ENCODE measurements at places on chromosomes 7 and 10.
A peak's percentile ranks its signal among the peaks of the same experiment; 100 is the strongest.

DNA sequence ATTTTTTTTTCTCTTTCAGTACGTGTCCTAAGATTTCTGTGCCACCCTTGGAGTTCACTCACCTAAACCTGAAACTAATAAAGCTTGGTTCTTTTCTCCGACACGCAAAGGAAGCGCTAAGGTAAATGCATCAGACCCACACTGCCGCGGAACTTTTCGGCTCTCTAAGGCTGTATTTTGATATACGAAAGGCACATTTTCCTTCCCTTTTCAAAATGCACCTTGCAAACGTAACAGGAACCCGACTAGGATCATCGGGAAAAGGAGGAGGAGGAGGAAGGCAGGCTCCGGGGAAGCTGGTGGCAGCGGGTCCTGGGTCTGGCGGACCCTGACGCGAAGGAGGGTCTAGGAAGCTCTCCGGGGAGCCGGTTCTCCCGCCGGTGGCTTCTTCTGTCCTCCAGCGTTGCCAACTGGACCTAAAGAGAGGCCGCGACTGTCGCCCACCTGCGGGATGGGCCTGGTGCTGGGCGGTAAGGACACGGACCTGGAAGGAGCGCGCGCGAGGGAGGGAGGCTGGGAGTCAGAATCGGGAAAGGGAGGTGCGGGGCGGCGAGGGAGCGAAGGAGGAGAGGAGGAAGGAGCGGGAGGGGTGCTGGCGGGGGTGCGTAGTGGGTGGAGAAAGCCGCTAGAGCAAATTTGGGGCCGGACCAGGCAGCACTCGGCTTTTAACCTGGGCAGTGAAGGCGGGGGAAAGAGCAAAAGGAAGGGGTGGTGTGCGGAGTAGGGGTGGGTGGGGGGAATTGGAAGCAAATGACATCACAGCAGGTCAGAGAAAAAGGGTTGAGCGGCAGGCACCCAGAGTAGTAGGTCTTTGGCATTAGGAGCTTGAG lies at the start of gene CFTR:
Gene CFTR, plus strand, starts transcription at position 801 of the 830 bp plus-strand sequence. CDS start 70 bp downstream, outside the sequence.
- DNase-seq = no peak
- no peak within 1 kb of the TSS for H3K27ac ChIP-seq
- H3K4me1 ChIP-seq = no peaks in the 10 kb centered on the region
- H3K4me3 ChIP-seq = peak within 1 kb of the TSS; percentile 41
- no peaks in the 10 kb centered on the region for H3K36me3 ChIP-seq

DNA sequence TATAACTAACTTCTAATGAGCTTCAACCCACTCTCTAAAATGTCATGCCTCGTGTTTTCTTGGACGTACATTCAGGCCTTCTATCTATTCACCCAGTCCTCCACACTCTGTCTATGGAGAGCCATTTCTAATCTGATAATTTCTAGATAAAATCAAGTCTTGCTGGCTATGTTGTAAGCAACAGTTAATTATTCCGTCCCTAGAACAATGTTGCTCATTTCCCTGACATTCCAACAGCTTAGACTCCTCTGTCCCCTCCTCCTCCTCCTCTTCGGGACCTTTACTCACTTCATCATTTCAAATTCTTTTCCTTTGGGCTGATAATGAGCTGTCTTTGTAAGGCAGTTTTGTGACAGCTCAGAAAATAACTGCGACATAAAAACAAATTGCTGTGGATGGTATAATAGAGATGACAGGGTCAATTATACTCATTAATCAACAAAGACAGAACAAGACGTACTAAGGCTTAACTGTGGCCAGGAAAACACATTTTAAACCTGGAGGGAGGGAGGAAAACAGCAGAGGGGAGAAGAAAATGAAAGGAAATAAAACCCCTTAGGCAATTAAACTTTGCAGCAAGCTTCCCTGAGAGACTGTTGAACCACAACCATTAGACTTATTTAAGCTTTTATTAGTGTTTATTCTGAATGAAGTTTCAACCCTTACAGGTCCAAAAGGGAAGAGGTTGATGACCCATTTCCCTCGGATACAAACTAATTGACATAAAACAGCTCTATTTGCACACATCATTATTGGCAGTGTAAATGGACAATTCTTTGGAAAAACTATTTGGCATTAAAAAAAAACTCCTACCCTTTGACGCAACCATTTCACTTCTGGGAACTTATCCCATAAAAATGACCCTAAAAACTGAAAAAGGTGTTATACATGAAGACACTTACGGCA lies 179.1 kb downstream of the SFMBT2 start:
- peaks cover 15% of the 10 kb centered on the region for H3K36me3 ChIP-seq
- peaks cover 12% of the 10 kb centered on the region for H3K4me1 ChIP-seq
- DNase-seq = no peak
- H3K27ac ChIP-seq = no peak overlapping the region

DNA sequence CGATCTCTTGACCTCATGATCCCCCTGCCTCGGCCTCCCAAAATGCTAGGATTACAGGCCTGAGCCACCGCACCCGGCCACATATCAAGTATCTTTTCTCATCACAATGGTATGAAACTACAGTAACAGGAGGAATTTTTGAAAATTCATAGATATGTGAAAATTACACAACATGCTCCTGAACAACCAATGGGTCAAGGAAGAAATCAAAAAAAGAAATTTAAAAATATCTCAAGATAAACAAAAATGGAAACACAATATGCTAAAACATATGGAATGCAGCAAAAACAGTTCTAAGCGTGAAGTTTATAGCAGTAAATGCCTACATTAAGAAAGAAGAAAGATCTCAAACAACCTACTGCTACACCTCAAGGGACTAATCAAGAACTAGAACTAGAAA lies 59.8 kb upstream of the ADAM12 start:
- H3K4me1 ChIP-seq = no peaks in the 10 kb centered on the region
- no peaks in the 10 kb centered on the region for H3K36me3 ChIP-seq
- H3K27me3 ChIP-seq = no peaks in the 10 kb centered on the region
- H3K4me3 ChIP-seq = no peak overlapping the region

DNA sequence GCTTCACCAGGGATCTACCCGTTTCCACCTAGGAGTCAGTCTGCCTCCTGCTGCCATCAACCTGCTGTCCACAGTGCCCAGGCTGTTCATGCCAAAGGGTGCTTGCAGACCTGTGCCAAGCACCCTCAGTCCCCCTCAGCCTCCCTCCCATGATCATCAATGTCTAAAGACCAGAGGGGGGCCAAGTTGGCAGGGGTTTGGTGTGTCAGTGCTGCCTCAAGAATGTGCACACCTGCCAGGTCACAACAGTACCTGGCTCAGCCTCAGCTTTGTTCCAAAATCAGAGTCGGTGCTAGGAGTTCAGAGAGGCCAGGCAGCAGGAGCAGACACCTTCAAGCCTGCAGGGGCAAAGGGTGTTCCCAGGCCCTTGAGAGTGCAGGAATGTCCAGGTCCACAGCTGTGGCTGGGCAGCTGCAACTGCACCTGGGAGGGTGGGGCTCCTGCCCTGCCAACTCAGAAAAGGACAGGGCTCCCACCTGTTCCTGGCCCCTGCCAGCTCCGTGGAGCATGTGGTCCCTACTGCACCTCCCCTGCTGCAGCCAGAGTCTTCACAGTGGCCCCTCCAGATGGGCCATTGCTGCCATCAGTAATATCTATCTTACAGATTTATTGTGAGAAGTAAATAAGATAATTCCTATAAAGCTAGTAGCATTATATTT lies 219.5 kb downstream of the POLR1F start:
- H3K36me3 ChIP-seq = no peaks in the 10 kb centered on the region
- H3K4me1 ChIP-seq = no peaks in the 10 kb centered on the region
- no peak overlapping the region for H3K4me3 ChIP-seq
- no peak for DNase-seq

DNA sequence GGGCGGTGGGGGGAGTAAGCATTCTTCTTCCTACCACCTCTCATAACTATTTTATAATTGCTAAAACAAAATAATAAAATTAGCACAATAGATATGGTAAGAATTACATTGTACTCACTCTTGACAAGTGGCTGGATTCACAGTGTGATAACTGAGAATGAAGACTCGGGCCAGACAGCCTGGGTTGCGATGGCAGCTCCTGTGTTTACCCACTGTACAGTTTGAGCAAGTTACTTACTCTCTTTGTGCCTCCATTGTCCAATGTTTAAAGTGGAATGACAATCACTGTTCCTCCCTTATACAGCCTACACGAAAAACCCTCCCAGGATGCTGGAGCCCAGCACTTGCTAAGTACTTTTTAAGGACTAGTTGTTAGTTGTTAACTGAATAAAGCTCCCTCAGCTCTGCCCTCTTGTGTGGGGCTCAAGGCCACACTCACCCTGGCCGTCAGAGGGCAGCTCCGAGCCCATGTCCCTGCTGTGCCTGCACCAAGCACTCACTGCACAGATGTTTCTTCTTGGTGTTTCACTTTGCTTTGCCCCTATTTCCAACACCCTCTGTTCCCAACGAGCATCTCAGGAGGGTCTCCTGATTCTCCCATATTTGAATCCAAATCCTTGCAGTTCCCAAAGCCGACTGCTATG lies 56.4 kb upstream of the NPS start:
- H3K4me1 ChIP-seq = no peaks in the 10 kb centered on the region
- H3K27ac ChIP-seq = no peak overlapping the region
- no peaks in the 10 kb centered on the region for H3K27me3 ChIP-seq

DNA sequence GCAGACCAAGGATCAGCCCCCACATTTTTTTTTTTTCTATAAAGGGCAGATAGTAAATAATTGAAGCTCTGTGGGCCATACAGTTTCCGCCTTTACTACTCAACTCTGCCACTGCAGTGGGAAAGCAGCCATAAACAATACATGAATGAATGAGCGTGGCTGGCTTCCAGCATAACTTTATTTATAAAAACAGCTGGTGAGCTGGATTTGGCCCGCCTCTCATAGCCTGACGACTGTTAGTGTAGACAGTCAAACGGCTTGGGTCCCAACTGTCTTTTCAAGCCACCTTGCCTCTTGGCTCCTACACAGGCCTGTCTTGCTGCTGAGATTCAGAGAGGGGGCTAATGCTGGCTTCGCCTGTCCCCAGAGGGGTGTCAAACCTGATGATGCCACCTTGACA lies 169.8 kb upstream of the GPR26 start:
- no peaks in the 10 kb centered on the region for H3K36me3 ChIP-seq
- no peak overlapping the region for H3K4me3 ChIP-seq
- no peaks in the 10 kb centered on the region for H3K27me3 ChIP-seq

GRCh38 chr7:20393616-20394015 lies 62.9 kb downstream of the ITGB8 start:
- H3K27me3 ChIP-seq = no peaks in the 10 kb centered on the region
- DNase-seq = no peak
- H3K4me1 ChIP-seq = no peaks in the 10 kb centered on the region
- H3K4me3 ChIP-seq = no peak overlapping the region

GRCh38 chr10:44806950-44807349 lies 104.2 kb upstream of the TMEM72 start:
- H3K27ac ChIP-seq = no peak overlapping the region
- H3K4me1 ChIP-seq = peaks cover 15% of the 10 kb centered on the region
- no peaks in the 10 kb centered on the region for H3K27me3 ChIP-seq
- no peak for DNase-seq
- H3K36me3 ChIP-seq = no peaks in the 10 kb centered on the region
- no peak overlapping the region for H3K4me3 ChIP-seq

DNA sequence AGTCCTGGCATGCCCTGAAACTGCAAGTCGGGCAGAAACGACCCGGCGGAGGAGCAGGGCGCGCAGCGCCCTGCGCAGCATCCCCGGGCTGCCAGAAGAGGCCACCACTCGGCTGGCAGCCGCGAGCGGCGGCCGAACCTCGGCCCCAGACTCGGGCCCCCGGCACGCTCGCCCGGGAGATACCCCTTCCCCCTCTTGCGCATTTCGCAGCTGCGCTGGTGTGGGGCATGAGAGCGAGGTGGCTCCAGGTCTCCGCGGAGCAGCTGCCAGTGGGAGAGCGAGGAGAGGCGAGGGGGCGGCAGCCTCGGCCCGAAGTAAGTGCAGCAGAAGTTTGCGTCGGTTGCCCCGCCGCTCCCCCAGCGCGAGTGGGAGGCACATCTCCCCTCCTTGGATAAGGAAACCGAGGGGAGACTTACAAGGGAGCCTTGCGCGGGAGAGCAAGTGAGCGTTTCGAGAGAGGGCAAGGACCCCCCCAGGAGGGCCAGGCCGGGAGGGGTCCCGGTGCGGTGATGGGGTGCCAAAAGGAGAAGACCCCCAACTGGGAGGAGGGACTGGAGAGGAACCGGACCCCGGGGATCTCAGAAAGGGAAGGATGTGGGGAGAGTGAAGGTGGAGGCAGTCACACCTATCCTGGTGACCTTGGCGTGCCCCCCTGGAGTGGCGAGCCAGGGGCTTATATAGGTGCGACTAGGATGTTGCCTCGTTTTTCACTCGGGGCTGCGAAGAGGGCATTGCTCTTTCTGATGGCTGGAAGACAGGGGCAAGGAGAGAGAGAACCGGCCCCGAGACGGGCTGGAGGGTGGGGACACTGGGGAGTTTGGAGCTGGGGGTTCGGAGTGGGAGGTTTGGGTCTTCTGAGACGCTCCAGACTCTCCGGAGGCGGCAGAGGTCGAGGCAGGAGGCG lies 256.3 kb downstream of the OTUD1 start:
- DNase-seq = no peak
- no peaks in the 10 kb centered on the region for H3K36me3 ChIP-seq
- H3K27me3 ChIP-seq = peaks cover 43% of the 10 kb centered on the region
- H3K27ac ChIP-seq = no peak overlapping the region

- DNase-seq = no peak
- no peaks in the 10 kb centered on the region for H3K27me3 ChIP-seq
- H3K27ac ChIP-seq = no peak overlapping the region
- peaks cover 6% of the 10 kb centered on the region for H3K4me1 ChIP-seq
- H3K4me3 ChIP-seq = no peak overlapping the region
Measured at GRCh38 chr7:22287412-22287811, 69.5 kb downstream of the RAPGEF5 start.

DNA sequence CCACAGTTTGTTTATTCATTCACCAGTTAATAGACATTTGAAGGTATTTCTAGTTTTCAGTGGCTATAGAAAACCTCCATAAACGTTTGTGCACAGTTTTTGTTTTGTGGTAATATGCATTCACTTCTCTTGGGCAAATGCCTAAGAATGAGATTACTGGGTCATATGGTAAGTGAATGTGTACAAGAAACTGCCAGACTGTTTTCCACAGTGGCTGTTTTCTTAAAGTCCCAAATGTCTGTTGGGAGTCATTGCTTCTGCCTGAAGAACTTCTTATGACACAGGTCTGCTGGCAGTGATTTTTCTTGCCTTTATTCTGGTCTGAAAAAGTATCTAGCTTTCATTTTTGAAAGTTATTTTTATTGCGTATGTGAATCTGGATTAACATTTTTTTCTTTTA lies 35.5 kb downstream of the NHLRC2 start:
- peaks cover 14% of the 10 kb centered on the region for H3K4me1 ChIP-seq
- no peak overlapping the region for H3K27ac ChIP-seq
- H3K4me3 ChIP-seq = no peak overlapping the region
- H3K27me3 ChIP-seq = no peaks in the 10 kb centered on the region
- DNase-seq = no peak

DNA sequence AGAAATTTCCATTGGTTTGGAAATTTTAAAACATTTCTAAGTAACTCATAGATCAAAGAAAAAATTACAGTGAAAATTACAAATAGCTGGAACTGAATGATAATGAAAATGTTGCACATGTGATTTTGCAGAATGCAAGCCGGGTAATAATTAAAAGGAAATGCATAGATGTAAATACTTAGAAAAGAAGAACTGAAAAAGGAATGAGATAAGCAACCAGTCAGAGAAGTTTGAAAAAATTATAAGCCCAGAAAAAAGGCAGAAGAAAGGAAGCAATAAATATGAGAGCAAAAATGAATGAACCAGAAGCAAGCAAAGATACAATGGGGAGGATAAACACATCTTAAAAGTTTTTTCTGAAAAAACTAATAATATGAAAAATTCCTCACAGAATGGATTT lies 3.2 kb upstream of the TMEM273 start:
- no peaks in the 10 kb centered on the region for H3K36me3 ChIP-seq
- no peak overlapping the region for H3K4me3 ChIP-seq
- peak overlapping the region; percentile 42 for H3K27ac ChIP-seq
- peaks cover 8% of the 10 kb centered on the region for H3K4me1 ChIP-seq

- H3K27me3 ChIP-seq = no peaks in the 10 kb centered on the region
- H3K4me1 ChIP-seq = no peaks in the 10 kb centered on the region
- no peak overlapping the region for H3K27ac ChIP-seq
- no peak overlapping the region for H3K4me3 ChIP-seq
- no peaks in the 10 kb centered on the region for H3K36me3 ChIP-seq
- DNase-seq = no peak
Measured at GRCh38 chr7:155090684-155091083, 20.6 kb downstream of the HTR5A start.
